ENCODE measurements at places on chromosomes 5 and 9.

GRCh38 chr5:62650197-62650596 lies 71.6 kb downstream of the LRRC70 start:
- DNase-seq: no peak

GRCh38 chr9:129757045-129757444 lies 4.2 kb upstream of the PTGES start:
- DNase-seq: no peak

DNA sequence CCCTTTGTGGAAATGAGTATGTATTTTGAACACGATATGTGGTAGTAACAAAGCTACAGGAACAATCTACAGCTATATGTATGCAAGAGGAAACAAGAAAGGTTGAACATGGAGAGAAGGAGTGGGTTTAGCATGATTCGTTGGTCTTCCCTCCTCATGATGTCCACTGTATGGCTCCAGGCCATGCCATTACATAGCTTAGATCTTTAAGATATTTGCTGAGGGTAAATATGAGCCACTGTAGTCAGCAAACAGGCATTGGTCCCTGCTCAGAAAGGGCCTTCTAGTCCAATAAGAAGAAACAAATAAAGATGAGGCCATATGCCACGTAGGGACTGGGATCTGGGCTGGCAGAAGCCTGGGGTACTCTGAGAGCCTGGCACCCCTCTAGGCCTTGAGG lies 543.2 kb upstream of the SGCD start:
- no peak for DNase-seq

DNA sequence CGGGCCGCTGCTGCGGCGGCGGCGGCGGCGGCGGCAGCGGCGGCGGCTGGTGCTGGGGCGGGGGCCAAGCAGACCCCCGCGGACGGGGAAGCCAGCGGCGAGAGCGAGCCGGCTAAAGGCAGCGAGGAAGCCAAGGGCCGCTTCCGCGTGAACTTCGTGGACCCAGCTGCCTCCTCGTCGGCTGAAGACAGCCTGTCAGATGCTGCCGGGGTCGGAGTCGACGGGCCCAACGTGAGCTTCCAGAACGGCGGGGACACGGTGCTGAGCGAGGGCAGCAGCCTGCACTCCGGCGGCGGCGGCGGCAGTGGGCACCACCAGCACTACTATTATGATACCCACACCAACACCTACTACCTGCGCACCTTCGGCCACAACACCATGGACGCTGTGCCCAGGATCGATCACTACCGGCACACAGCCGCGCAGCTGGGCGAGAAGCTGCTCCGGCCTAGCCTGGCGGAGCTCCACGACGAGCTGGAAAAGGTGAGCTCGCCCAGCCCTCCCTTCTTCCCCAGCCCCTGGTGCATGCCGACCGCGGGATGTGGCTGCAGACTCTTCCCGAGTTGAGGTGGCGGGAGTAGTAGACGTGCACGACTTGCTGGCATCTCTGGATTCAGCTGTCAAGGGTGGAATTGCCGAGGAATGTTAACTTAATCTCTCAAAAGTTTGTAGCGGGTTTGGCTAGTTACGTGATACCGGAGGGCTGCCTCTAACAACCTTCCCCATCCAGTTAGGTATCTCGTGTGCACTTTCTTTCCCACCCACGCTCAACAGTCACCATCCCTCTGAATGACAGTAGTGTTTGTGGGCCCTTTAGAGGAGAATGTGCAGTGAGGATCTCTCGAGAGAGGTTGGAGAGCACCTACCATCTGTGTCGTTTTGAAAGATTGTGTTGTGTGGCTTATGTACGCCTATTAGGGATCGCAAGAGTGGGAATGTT lies 932 bp downstream of the SLC12A2 start:
- no peak for DNase-seq

DNA sequence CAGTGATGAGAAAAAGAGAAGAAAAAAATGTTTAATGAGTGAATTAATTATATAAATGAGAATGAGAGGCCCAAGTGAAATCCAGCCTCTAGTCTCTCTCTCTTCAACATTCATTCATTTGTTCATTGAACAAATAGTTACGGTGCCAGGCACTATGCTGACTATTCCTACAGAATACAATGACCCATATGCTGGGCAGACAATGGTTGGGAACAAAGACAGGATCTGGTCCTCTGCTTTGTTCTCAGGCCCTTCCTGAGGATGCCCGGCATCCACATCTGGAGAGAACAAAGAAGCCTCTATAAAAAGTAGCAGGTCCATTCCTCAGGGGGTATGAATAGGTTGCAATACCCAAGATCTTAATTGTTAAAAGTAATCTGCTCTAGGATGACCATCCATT lies 6.9 kb downstream of the ADAM19 start:
- DNase-seq: no peak

DNA sequence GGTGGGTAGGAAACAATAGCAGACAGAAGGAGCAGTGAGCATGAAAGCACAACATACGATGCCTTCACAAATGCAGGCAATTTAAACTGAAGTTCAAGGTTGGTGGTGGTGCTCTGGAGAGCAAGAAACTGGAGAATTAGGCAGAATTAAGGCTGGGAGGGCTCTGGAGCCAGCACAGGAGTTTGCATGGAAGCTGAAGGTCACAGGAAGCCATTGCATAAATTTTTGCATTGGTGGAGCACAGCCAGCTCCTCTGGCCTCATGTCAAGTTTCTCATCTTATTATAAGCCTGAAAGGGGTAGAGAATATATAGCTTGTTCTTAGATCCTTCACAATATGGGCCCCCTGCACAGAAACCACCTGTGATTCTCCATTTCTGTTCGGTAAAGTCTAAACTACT lies 207.4 kb downstream of the PAPPA start:
- DNase-seq: no peak

DNA sequence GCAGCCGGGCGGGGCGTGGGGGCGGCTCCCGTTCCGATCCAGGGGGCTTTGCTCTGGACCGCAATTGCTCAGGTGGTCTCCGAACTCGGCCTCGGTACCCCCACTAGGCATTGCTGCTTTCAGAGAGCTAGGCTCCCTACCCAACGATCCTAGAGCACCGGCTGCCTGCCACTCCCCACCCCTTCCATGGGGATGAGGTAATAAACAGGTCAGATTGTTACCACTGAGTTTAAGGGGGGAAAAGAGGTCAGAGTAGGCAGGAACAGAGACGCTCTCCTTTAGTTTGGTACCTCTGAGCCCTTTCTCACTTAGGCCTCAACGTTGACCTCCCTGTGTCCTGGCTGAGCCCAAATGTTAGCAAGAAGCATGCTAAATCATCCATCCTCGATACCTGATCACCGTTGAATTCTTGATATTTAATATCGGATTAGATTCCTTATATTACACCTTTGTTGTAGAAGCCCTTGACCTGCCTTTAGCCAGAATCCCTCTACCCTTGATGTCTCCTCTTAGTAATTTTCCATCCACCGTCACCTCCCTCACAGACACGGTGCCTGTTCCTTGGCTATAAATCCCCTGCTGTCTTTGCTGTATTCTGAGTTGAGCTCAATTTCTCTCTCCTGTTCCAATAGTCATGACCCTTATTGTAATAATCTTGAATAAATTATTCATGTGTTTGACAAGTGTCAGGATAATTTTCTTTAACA lies 588 bp upstream of the PLPP1 start:
- no peak for DNase-seq

Measured in AG04450 (cell line).